ENCODE measurements at places on chromosomes 1 and 21. TPM values are rescaled to one million over a fixed set of nuclear protein-coding genes. Genes with fewer than 3 reads are reported as not detected.

The HOOK1 gene
- 16.6 TPM for polyA plus RNA-seq

DNA sequence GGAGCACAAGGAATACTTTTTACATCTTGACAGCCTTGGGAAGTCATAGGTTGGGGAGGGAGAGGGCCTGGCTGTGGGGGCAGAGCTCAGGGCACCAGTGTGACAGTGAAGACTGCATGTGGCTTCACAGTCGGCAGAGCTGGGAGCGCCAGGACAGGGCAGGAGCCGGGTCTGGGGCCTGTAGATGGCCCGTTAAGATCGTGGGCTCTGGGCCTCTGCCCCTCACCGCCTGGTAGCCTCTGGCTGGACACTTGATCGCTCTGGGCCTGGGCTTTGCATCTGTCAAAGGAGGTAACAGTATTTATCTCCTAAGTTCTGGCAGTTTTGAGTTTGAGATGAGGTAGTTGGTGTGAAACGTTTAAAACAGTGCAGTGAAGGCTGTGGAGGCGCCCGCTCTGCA lies 4.8 kb downstream of the SLX9 start:
- DNase-seq = no peak

DNA sequence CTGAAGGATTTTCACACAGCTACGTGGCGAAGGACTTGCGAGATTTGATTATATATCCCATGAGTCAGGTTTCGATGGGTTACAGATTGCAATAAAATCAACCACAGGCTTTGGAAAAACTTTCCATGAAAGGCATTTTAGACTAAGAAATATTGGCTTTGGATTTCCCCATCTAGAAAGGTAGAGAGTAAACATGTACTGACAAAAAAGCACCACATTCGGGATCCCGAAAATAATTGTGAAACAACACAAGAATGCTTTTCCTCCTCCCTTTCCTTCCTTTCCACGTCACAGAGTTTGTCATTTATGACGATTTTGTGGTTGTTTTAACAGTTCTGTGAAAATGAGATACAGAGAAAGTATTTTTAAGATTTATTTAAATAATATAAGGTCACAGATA lies 38.5 kb downstream of the TGFB2 start:
- no peak for DNase-seq

The LAMC1 gene
- 78.4 TPM for polyA plus RNA-seq

GRCh38 chr1:210232511-210233215 lies at the start of gene SERTAD4:
SERTAD4 (plus strand) TSS chr1:210232796; CDS start chr1:210237961, 5,165 bp downstream.
- DNase-seq = peak; percentile 79

GRCh38 chr1:156581661-156582387 lies 2.3 kb downstream of the TTC24 start:
- no peak for DNase-seq

DNA sequence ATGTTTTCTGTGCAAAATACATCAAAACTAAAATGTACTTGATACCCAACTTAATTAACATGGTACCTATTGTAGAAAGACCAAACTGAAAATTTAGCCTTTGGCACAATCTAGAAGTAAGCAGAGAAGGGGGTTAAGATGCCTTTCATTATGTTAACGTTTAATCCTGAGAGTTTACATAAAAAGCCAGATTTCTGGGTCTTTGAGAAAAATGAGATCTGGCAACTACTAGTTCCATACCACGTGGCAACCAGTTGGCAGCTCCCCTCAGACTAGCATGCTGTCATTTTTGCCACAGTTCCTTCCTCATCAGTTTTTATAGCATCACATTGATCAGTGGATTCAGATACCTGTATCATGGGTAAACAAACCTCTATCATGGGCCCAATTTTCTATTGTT lies 1.5 kb downstream of the RO60 start:
- DNase-seq = peak; percentile 13

The HNRNPCL1 gene
- not detected for polyA plus RNA-seq
